ENCODE measurements at places on chromosomes 4 and X. TPM values are rescaled to one million over a fixed set of nuclear protein-coding genes. Genes with fewer than 3 reads are reported as not detected.
A peak's percentile ranks its signal among the peaks of the same experiment; 100 is the strongest.

- no peak for DNase-seq
These were observed 95.8 kb upstream of the ELOVL6 start for GRCh38 chr4:110294165-110294564.

DNA sequence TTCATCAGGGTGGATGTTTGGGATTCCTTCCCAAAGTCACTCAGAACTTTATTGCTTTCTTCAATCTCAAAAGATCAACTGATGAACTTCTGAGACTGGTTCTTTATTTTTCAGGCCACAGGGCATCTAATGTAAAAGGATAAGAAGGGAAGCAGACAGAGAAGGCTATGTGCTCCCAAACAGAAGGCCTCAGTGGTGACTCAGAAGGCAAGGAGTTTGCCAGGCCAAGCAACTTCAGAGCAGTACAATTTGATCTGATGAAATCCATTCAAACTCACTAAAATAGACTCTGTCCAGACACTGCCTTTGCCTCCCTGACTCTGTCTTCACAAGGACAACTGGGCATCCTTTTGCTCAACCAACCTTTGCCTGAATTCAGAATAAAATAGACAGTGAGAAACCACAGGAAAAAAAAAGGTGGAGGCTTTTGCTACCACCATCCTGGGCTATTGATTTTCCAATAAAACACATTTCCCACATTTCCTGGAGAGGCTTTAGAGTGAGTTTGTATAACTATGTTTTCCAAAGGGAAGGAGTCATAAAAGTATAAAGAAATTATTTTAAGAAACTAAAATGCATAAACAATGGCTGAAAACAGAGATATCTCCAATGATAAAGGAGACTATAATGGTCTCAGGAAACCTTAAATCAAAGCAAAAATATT, 55.2 kb downstream of the ARHGEF6 start:
- no peak for DNase-seq

- no peak for DNase-seq
These were observed 45.5 kb upstream of the CLNK start for GRCh38 chr4:10730019-10730418.

- DNase-seq: peak; percentile 76
These were observed 4.2 kb downstream of the PDGFRA start for GRCh38 chr4:54233277-54233696.

The SPIN3 gene
- total RNA-seq: 6.5 TPM

DNA sequence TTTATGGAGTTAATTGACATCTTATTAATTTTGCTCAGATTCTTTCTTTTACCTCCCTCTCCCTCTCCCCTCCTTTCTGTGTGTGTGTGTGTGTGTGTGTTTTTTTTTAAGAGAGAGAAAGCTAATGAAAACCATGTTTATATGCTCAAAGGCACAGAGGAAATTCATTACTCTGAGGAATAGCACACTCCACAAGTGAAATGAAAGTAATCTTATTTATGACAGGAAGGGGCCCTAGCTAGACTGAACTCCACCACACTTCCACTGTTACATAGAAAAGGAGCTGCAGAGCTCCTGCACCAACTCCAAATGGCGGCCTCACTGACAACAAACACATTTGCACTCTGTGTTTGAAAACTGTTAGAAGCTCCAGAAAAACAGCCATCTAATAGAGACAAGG, 150.6 kb downstream of the RASL11B start:
- DNase-seq: peak; percentile 20

- DNase-seq: no peak
These were observed 8.7 kb downstream of the HNRNPH2 start for GRCh38 chrX:101416691-101417090.

GRCh38 chr4:169485791-169486742, 126.3 kb downstream of the NEK1 start:
- peak; percentile 54 for DNase-seq

- peak; percentile 17 for DNase-seq
These were observed 247.2 kb upstream of the MTMR8 start for GRCh38 chrX:64642482-64642881.

The MAGEC1 gene
- not detected for total RNA-seq

DNA sequence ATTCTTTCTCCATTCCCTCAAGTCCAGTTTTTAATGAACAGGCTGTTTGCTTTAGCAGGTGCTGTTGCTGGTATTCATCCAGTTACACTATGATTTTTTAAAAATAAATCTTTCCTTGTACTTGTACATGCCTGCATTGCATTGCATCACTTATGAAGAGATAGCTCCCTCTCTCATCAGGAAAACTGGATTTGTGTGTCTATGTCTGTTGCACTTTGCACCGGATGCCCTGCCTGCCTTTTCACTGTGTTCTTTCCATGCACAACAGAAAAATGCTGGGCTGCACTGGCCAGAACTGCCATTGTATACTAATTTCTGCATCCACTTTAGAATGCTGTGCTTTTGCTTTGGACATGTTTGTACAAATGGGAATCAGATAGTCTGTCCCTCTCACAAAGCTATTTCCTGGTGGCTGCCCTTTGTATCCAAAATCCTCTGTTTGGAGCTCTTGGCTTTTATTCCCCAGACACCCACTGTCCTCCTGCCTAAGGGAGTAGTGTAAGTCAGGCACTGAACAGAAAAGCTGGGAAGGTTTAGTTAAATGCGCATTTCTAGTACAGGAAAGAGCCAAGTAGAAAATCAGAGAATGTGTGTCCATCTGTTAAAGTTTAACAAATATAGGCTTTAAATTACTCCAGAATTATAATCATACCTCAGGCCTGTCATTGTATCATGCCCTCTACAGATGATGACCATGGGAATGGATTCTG, 119.1 kb downstream of the MBNL3 start:
- DNase-seq: no peak

DNA sequence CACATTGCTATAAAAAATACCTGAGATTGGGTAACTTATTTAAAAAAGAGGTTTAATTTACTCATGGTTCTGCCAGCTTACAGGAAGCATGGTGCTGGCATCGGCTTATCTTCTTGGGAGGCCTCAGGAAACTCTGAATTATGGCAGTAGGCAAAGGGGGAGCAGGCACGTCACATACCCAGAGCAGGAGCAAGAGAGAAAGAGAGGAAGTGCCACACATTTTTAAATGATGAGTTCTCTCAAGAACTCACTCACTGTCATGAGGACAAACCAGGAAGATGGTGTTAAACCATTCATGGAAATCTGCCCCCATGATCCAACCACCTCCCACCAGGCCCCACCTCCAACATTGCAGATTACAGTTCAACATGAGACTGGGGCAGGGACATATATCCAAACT, 10.0 kb upstream of the AFF1 start:
- DNase-seq: no peak

DNA sequence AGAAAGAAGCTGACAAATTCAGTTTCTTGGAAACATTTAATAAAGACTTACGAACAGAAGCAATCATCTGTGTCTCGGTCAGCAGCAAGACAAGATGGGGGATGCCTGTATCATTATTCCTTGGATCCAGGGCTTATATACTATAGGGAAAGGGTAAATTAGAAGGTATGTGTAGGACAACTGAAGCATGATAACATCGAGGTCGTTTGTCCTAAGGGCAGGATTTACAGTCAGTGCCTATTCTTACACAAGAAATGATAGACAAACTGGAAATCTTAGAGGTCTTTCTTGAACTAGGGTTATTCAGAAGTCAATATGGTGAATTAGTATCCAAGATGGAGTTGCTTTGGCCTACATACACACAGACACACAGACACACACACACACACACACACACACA, 553.0 kb downstream of the STPG2 start:
- DNase-seq: no peak

The SLC34A2 gene
- not detected for total RNA-seq

GRCh38 chr4:95153182-95153581, 395.4 kb downstream of the BMPR1B start:
- no peak for DNase-seq

DNA sequence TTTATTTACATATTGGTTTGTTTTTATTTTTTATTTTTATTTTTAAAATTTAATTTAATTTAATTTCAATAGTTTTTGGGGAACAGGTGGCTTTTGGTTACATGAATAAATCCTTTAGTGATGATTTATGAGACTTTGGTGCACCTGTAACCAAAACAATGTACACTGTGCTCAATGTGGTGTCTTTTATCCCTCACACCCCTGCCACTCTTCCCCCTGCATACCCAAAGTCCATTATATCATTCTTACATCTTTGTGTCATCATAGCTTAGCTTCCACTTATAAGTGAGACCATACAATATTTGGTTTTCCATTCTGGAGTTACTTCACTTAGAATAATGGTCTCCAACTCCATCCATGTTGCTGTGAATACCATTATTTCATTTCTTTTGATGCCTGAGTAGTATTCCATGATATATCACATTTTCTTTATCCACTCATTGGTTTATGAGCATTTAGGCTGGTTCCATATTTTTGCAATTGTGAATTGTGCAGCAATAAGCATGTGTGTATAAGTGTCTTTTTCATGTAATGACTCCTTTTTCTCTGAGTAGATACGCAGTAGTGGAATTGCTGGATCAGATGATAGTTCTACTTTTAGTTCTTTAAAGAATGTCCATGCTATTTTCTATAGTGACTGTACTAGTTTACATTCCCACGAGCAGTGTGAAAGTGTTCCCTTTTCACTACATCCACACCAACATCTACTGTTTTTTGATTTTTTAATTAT, 157.1 kb downstream of the CPXCR1 start:
- DNase-seq: no peak

DNA sequence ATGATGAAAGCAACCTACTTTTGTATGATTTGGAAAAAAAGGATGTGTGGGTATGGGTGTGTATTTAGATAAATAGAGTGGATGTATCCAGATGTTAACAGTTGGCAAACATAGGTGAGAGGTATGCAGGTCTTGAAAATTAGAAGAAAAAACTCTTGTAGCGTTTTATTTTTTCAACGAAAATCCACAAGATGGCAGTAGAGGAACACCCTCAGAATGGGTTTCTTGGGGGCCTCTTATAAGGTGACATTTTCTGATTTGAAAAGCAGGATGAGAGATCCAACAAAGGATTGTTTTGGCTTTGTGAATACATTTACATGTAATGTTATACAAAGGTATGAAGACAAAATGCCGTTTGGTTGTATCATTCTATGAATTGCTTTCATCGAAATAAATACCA, 68.3 kb downstream of the FMR1NB start:
- no peak for DNase-seq

DNA sequence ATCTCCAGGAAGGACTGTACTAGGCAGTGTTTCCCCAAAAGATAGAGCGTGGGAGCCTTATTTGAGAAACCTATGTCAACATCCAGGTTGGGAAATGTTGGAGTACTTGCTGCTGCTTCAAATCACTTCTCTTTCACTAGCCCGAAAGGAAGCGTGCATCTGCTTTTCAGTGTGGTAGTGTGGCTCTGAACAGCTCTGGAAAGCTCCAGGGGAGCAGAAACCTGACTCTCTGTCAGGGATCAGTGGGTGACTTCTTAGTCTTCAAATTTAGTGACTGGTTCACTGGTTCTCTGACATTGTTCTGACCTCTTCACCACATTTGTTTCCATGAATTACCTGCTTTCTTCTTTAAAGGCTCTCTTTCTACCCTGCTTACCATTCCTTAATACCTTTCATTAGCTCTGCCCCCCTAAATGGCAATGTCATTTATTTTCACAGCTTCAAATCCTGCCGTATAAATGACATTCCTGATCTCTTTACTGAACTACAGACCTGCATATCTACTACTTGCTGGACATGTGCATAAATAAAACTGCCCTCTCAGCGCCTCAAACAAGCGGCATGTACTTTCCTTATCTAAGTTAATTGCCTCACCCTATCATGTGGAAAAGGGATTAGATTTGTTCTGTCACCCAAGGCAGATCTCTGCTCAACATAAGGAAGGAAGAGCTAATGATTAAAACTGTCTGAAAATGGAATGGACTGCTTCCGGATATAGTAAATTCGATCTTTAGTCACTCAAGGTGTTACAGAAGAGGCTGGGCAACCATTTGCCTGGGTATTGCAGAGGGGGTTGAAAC, 37.0 kb downstream of the DLG3 start:
- DNase-seq: no peak

The SYTL5 gene
- not detected for total RNA-seq

The FRMD7 gene
- total RNA-seq: not detected

The DAPP1 gene
- 35.8 TPM for total RNA-seq

The GPRASP3 gene
- 1.6 TPM for total RNA-seq

DNA sequence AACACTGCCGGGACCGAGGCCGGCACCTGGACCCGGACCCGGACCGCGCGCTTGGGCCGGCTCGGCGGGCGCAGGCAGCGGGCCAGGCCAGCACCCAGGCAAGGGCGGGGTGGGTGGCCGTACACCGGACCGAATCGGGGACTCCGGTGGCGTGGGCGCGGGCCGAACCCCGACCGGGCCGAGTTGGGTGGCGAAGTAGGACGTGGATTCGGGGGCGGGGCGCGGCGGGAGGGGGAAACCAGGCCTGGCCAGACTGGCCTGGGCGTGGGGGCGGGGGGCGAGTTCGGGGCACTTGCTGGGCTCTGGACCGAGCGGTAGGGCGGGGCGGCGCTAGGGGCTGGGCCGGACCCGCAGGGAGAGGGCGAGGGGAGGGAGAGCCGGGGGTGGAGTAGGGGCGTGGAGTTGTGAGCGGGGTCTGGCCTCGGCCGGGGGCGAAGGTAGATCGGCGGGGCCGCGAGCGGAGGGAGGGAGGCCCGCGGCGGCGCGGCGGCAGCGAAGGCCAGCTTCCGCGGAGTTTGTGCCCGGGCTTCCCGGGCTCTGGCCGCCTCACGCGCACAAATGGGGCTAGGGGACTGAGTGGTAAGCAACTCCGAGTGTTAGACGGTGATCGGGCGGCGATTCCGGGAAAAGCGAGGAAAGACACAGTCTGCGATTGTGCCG, 1.8 kb upstream of the BCORL1 start:
- no peak for DNase-seq

- DNase-seq: no peak
These were observed 93.9 kb upstream of the JADE1 start for GRCh38 chr4:128715616-128716015.

GRCh38 chrX:49291615-49292337, 11.7 kb upstream of the GAGE10 start:
- DNase-seq: peak; percentile 65

DNA sequence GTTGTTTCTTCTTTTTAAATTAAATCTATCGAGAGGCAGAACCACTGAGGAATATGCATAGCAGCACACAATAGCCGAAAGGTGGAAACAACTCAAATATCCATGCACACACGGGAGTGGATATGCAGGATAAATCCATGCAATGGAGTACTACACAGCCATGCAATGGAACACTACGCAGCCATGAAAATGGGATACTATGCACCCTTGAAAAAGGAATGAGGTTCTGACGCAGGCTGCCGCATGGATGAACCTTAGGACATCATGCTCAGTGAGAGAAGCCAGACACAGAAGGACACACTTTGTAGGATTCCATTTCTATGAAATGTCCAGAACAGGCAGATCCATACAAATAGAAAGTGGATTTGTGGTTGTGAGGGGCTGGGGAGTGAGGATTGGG, 18.4 kb upstream of the P2RY8 start:
- DNase-seq: no peak

GRCh38 chr4:183284258-183284785, 35.8 kb downstream of the CLDN22 start:
- no peak for DNase-seq

DNA sequence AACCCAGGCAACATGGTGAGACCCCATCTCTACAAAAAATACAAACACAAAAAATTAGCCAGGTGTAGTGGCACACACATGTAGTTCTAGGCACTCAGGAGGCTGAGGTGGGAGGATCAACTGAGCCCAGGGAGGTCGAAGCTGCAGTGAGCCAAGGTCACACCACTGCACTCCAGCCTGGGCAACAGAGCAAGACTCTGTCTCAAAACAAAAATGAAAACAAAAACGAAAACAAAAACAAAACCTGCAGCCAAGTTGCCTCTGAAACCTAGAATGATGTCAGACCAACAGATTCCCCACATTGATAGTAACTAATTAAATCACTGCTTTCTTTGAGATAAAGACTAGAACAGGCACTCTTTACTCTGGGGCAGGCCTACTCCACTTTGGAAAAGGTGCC, 104.5 kb downstream of the AMELX start:
- DNase-seq: no peak
